CD4-positive, alpha-beta T cell (primary cell): ENCODE measurements at places on chromosomes 7 and 10.

DNA sequence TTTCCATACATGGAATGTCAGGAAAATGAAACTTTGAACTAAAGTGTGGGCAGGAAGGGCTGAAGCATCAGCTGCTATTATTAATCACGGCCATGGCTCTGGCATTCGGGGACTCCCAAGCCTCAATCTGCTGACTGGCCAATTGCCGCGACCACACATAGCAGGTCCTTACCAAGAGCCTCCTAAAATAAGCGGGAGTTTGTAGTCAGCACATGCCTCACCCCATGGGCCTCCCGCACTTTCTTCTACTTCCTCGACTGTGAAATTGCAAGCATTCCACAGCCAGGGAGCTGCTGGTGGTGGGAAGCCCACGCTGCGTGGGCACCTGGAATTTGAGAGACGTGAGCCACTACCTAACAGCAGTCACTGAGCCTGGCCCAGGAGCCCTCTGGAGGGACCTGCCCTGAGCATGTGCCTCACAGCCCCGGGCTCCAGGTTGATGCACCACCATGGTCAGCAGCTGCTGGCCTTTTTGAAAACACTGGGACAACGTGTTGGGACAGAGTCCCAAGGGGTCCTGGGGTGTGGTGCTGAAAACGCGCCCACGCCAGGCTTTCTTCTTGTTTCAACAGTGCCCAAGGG, 211.4 kb downstream of the TNS3 start:
- no peak for DNase-seq

DNA sequence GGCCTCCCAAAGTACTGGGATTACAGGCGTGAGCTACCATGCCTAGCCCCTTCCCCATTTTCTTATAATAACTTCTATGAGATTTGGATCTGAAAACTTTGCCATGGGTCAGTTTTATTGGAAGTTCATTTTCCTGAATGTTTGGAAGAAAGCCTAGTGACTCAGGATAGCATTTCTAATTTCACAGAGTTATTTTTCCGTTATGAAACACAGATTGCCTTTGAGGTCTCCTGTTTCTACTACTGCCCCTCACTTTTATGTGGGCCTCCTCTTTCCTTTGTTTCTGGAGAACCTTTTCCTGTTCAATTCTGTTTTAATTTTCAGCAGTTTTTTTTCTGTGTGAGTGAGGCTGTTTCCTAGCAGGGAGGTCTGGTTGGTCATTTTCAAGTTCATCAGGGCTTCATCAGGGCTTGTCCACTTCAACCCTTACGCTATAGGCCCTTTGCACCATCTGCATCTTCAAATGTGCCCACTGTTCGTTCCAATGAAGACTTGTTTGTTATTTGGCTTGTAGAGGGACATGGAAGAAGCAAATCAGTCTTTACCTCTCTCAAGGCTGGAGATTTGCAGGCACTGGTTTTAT, 58.7 kb downstream of the BMPR1A start:
- no peak for DNase-seq

DNA sequence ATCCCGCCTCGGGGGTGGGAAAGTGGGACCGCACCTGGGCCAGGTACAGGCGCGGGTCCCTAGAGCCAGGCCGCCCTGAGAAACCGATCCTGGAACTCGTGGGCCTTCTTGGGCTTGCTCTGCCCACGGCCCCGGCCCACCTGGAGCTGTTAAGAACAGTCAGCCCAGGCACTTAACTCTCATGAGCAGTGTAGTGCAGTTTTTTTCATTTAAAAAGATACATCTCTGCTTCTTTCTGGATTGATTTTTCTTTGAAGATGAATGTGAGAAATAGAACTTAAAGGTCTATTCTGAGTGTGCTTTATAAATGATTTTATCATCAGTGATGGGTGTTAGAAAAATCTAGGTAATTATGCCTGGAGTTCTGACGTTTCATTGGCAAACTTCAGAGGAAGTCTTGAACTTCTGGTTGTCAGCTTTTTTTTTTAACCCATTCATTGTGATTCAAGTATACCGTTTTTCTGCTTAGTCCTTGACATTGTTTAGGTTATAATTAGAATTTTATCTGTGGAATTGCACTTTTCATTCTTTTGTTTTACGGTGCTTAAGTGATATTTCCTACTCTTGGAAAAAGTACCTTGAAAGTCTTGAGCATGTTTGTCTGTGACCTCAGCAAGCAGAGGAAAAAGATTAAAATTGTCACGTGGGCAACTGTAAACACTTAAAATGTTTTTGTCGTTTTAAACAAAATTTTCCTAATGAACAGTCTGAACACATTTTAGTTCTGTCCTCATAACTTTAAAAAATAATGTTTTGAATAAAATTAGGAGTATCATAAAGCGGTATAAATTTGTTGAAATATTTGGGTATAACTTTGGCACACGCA, 906 bp downstream of the CDK1 start:
- no peak for DNase-seq

DNA sequence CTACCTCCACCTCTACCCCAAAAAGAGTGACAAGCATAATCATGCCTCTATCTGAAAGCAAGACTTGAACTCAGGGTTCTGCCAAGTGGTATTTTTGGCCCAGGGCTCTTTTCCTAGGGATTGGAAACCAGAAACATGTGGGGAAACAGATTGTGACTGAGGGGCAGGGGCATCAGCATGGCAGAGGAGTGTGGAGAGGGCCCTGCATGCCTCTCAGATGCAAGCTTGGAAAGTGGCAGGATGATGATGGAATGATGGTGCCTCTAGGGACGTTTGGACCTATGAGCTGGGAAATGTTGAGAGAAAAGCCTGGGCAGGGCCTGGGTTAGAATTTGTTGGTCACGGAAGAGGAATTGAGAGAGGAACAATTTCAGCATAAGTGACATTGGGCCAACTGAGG, 78.4 kb upstream of the LEP start:
- DNase-seq, result no peak

DNA sequence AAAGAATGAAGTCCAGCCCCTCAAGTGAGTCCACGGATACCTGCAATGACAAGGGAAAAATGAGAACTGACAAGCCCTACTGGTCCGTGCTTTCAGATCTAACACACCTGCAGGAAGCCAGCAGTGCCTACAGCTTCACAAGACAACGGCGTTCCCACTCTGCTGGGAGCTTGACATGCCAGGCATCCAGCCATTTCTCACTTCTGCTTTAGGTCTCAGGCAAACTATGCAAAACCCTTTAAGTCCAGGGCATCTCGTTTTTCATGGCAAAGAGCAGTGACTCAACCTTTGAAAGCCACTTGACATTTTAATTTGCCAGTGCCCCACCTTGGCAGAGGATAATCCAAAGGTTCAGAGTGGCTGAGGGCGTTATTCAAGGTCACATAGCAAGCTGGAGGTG, 49.1 kb upstream of the GPAM start:
- no peak for DNase-seq

DNA sequence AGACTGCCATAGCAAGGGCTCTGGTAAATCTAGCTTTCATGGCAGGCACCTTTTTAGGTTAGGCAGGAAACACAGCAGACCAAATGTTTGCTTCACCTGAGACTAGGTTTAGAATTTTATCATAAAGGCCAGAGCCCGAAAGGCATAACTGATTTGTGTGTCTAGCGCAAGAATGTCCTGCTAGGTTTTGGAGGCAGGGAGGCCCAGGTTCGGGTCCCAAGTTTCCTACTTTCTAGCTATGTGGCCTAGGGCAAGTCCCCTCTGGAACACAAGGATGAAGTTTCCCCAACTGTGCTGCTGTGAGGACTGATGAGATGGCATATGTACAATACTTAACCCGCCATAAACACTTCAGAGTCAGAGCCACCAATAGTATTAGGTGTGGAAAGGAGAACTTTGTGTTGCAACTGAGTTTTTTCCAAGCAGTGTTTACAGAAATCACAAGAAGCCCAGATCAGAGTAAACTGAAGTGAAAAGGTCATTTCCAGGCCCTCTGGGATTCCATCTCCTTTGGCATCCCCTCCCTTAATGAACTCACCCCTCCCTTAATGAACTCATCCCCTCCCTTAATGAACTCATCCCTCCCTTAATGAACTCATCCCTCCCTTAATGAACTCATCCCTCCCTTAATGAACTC, 244.9 kb downstream of the SKAP2 start:
- DNase-seq, result no peak

DNA sequence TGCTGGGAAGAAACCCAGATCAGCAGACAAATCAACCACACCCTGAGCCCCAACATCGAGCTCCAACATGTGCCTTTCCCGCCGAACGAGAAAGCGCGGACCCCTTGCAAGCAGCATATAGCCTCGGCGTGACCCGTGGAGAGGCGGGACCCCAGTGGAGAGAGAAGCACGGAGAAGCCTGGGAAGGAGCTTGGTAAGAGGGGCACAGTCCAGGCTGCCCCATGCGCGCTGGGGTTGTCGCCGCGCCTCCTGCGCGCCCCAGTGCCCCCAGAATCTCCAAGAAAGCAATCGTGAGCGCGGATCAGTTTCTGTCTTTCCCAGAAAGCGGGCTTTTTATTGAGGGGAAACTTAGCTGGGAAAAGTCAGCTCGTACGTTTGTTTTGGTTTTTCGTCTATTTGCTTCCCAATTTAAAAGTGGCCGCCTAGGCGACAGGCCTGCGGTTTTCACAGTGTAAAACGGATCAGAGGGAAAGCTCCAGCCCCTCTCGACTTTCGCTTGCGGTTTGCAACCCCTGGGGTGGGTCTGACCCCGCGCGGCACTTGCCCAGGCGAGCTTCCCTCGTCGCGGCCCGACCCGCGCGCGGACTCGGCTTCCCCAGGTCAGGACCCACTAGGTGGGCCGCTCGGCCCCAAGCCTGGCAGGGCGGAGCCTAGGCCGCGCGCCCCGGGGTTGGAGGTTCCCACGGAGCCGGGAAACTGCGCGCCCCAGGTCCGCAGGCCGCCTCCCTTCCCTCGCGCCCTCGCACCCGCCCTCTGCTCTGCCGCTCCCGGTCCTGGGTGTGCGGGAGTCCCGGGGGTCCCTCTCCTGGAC, 31.1 kb downstream of the SKIDA1 start:
- DNase-seq, result no peak

- peak; percentile 74 for DNase-seq
These were observed 143.2 kb upstream of the RET start for GRCh38 chr10:42933448-42934340.

DNA sequence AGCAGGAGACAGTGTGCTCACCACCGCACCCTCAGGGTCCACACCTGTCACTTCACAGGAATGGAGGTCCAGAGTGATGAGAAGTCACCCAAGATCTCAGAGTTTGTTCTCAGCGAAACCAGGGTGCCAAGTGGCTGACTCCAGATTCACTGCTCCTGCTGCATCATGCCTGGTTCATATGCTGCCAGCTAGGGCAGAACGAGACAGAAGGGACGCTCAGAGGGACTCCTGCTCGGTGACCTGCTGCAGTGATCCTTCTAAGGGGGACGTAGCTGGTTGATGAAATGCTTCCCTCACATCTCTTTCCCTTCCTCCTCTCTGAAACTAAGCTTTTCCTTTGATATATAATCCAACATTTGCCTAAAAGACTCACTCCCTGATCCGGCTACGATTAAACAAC, 248.5 kb downstream of the SFMBT2 start:
- no peak for DNase-seq

DNA sequence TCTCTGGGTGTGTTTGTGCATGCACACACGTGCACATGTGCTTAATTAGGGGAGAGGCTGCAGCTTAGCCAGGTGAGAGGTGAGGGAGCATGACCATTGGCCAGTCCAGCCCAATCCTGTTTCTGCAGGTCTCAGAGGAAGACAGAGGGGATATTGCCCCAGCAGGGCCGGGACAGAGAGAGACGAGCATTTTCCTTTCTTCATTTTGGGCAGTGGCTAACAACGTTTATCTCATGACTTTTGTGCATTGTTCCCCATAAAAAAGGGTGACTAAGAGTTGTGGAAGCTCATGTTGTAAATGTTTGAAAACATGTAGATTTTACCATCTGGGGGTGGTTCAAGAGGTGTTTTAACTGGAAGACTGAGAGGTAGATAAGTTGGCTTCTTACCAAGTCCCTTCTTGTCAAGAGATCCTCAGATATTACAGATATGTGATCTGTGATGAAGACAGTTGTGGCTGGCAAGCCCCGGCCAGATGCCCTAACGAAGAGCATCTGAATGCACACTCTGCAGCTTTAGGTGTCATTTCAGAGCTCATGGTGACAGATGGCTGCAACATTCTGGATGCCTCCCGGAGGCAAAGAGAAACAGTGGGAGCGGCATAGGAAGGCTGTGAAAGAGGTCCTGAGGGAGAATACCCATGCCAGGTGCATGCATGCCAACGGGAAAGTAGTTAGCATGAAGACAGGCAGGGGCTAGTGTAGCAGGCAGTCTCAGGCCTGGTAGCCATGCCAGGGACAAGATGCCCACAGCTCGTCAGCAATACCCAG, 16.7 kb upstream of the DMBT1 start:
- DNase-seq, result no peak

DNA sequence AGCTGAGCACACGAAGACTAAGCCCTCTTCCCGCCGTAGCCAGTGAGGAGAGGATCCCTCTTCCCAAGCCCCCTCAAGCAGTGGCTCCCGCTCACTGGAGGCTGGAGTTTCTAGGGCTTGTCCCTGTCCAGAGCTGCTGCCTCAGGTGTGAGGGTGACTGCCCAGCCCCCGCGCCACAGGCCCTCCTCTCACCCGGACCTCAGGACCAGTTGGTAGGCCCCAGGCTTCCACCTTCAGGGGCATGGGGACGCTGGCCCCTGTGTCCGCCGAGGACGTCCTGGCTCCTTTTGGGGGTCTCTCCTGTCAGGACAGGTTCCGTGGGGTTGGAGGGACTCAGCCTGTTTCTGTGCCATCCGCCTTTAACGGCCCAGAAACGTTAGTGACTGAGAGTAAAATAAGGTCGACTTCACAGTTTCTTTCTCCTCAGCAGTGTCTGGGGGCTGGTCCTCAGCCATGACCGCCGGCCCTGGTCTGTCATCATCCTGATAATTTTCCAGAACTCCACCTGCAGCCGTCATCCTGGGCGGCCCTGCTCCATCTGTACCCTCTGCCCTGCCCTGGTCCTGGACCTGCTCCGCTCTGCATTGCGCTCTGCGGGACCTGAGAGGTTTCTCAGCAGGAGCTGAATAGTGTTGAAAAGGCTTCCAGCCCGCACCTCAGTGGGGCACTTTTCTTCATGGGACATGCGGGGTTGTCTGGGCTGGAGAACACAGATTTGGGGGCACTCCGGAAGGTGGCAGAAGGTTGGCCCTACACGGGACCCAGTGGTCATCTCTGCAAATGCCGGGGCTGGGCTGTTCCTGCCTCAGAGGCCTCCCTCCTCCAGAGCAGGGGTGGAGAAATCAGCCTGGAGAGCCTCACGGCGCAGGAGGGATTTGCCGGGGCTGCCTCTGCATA, 36.0 kb upstream of the FAM20C start:
- DNase-seq, result no peak

DNA sequence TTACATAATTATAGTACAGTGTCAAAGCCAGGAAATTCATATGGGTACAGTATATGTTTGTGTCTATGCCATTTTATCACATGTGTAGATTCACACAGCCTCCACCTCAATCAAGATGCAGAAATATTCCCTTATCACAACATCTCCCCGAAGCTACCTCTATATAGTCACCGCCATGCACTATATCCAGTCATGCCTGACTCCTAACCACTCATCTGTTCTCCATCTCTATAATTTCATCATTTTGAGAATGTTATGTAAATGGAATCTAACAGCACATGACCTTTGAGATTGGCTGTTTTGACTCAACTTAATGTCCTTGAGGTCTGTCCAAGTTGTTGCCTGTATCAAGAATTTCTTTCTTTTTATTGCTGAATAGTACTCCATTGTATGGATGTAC, 22.3 kb upstream of the SLC25A13 start:
- no peak for DNase-seq
